Cortex of kidney (tissue), 1 donor: ENCODE measurements at places on chromosomes 1 and 21.

DNA sequence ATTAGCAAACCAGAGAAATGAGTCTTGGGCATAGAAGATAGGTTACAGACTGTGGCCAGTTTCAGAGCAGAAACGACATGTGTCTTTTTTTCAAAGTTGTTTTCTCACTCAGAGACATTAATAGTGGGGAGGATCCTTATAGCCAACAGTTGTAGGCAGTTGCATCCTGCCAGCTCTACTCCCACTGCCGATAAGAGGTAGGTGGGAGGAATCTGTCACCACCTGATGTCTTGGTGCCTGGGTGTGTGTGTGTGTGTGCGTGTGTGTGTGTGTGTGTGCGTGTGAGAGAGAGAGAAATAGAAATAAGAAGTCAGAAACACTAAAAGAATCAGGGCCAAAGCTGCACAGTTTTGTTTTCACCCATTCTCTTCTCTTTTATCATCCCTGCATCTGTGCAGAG lies 219.5 kb downstream of the ZP4 start:
- DNase-seq, result no peak

GRCh38 chr1:107061886-107062285 lies 5.4 kb downstream of the PRMT6 start:
- no peak for DNase-seq

GRCh38 chr21:31529406-31529805 lies 130.1 kb upstream of the SOD1 start:
- no peak for DNase-seq

DNA sequence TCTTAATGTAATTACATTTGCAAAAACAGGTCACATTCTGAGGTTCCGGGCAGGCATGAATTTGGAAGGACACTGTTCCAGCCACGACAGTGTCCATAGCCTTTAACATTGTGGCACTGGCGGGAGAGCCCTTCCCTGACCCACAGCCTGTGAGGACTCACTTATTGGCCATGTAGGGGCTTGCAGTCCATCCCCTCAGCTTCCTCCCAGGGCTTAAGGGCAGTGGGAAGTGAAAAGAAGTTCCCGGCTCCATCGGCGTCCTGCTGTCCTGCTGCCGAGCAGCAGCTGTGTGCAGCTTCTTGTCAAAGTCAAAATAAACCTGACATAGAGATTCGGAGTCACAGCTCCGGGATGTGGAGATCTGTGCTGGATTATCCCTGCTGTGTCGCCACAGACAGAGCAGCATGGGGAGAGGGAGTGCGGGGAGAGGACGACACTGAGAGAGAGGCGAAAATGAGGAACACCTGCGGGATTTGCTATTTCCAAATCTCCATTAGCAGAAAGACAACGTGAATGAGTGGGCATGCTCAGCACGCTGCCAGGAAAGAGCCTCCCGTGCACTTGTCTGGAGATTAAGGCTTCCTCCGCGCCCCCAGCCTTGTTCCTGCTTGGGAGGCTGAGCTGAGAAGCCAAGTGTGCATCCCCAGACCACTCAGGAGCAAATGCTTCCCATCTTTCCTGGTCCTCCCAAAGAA lies 260.3 kb downstream of the ASTN1 start:
- DNase-seq, result no peak

- no peak for DNase-seq
Observed at GRCh38 chr1:228094432-228095016, 8.6 kb downstream of the C1orf35 start.

GRCh38 chr1:116847688-116848531 lies 61.8 kb upstream of the PTGFRN start:
- no peak for DNase-seq

GRCh38 chr1:179091691-179092165 lies 9.9 kb downstream of the TOR3A start:
- DNase-seq, result no peak

- DNase-seq, result no peak
Observed at GRCh38 chr1:2135941-2136340, 58.6 kb downstream of the FAAP20 start.

GRCh38 chr1:62573675-62574074 lies 23.6 kb upstream of the ANGPTL3 start:
- no peak for DNase-seq

DNA sequence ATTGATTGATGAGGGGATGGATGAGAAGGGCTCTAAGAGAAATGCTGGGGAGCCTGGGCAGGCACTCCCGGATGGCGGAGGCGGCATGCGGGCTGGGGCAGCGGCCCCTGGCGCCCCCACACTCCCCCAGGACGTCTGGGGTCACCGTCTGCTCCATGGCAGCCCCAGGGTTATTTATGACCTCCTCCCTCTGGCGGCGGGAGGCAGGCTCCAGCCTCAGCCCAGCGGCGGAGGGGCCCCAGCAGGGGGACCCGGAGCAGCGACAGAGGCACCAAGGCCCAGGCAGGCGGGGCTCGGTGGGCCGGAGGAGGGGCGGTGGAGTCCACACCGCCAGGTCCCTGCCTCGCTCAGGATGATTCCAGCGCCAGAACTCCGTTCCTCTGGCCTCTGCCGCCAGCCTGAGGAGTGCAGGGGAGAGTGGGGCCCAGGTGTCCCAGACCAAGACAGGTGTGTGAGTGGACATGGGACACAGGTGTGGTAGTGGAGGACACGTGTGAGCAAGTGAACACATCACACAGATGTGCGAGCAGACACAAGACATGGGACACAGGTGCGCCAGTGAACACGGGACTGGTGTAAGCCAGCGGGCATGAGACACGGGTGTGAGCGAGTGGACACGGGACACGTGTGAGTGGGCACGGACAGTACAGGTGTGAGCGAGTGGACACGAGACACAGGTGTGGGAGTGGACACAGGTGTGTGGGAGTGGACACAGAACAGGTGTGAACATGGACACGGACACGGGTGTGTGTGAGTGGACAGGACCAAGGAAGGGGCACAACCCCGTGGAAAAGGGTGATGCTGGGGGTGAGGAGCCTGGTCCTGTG lies 2.5 kb upstream of the SAMD11 start:
- DNase-seq, result no peak

GRCh38 chr1:93617670-93618499 lies 63.8 kb downstream of the BCAR3 start:
- no peak for DNase-seq

DNA sequence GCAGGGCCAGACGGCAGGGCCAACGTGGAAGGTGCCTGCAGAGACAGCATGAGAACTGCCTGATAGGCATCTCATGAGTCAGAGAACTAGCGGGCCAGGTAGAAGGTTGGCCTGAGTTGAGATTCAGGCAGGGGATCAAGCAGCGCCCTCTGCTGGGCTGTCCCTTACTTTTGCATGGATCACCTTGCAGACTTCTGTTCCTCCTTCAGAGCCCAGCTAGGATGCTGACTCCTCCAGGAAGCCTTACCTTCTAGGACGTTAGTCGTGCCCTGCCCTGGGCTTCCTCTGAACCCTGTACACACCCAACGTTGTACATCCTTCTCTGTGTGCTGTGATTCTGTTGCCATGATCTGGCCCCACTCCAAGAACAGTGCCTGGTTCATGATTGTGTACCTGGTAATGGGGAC lies 231.3 kb upstream of the VAMP3 start:
- DNase-seq, result no peak

DNA sequence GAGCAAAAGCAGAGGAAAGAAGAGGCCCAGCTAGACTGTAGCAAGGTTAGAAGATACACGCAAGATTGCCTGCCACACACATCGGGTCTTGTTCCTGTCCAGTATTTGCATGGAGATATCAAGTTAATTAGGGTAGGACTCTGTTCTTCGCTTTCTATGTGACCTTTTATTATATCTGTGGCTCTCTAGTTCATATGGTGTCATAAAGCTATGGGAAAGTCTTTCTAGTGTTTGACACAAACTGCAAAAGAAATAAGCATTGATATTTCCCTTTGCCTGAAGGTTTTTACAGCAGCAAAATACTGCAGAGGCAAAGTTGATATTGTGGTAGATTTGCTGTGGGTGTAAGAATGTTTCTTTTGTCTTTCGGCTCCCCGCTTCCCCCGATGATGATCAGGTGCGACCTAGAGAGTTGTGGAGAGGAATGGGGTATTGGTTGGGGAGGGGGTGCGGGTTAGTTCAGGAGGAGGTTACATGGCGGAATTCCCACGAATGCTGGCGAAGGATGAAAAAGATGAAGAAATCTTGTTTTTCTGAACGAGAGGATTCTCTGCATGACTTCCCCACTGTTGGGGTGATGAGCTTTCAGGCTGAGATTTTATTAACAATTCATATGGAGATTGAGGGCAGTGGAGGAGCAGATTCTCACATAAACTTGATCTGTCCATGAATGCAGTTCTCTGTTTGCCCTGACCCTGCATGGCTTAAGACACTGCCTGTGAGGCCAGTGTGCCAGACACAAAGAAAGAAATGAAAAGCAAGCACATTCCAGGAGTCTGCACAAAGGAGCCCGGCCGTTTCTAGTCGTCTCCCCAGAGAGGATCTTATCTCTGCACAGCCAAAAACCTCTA lies 550.2 kb downstream of the USP25 start:
- DNase-seq, result no peak

DNA sequence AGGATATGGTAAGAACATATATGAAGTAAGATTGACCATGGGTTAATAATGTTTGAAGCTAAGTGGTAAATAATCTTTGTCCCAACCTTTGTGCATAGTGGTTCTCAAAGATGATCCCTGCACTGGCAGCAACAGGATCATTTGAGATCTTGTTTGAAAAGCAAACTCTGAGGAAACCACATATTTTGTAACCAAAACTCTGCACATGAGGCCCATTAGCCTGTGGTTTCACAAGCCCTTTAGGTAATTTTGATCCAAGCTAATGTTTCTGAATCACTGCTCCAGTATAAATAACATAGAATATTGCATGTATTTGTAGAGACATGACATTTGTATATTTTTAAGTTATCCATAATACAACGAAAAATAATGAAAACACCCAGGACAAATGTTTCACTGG lies 147.9 kb upstream of the RGS18 start:
- DNase-seq, result no peak

DNA sequence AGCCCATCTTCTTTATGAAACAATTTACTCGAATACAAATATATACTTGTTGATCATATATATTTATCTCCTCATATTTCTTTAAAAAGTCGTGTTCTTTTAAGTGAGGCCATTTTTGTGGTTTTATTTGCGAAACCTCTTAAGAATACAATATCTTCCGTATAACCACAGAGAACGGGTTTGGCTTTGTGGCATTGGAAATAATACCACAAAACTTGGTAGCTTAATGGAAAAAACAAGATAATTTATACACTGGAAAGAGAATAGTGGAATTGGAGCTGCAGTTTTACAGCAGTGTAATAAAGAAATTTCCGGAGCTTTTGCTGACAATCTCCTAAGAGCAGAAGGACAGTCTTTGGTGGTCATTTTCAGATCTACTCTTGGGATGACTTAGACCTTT lies 29.4 kb downstream of the PTGFR start:
- no peak for DNase-seq

GRCh38 chr1:151175863-151176262 lies at the start of gene TMOD4:
Gene TMOD4, minus strand, starts transcription at chr1:151175981. Its CDS starts 1,106 bp downstream, at chr1:151174875.
- DNase-seq, result no peak

DNA sequence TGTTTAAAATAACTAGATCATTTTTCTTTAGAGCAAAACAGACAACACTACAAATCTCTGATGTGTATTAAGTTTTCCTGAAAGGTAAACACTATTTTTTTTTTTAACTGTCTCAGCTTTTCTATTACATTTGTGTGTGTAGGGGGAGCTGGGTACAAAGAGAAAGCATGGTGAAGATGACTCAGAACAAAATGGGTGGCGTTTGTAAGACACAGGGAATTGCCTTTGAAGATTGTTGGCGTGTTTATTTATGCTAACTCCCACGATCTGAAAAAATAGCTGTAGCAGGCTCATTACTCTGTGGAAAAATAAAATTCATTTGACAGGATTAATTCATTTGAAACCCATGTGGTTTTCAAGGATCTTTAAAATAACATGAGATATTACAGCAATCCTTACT lies 285.1 kb downstream of the RYR2 start:
- no peak for DNase-seq

DNA sequence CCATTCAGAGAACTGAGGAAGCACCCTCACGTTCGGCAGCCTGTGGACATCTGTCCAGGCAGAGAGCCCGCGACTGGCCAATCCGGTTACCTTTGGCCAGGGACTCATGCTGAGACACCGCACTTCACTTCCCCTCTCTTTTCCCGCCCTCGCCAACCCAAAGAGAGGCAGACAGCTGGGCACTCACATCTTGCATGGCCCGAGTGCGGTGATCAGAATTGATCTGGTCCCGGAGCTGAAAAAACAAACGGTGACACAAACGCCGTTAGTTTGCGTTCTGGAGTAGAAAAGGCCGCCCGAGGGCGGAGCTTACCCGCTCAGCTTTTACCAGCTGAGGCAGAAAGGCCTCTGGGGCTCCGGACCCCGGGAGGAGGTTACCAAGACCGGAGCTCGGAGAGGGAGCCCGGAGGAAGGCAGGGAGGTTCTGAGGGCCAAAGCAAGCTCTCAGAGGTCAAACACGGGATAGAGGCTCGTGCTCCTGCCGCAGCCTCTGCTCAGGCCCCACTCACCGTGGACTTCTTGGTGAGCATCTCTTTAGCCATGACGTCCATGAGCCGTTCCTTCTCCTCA lies 376 bp downstream of the SF3A3 start:
- DNase-seq, result no peak

- no peak for DNase-seq
Observed at GRCh38 chr21:42446531-42446930, 42.8 kb downstream of the UBASH3A start.
